Stimulated activated CD4-positive, alpha-beta T cell treated with anti-CD3 and anti-CD28 coated beads, TNF-alpha, amount 100 ng/mL, for 48 hours (primary cell): ENCODE measurements at places on chromosomes 11 and 22.

- no peak for DNase-seq
Measured at GRCh38 chr11:116960930-116961329, 123.5 kb upstream of the APOA1 start.

DNA sequence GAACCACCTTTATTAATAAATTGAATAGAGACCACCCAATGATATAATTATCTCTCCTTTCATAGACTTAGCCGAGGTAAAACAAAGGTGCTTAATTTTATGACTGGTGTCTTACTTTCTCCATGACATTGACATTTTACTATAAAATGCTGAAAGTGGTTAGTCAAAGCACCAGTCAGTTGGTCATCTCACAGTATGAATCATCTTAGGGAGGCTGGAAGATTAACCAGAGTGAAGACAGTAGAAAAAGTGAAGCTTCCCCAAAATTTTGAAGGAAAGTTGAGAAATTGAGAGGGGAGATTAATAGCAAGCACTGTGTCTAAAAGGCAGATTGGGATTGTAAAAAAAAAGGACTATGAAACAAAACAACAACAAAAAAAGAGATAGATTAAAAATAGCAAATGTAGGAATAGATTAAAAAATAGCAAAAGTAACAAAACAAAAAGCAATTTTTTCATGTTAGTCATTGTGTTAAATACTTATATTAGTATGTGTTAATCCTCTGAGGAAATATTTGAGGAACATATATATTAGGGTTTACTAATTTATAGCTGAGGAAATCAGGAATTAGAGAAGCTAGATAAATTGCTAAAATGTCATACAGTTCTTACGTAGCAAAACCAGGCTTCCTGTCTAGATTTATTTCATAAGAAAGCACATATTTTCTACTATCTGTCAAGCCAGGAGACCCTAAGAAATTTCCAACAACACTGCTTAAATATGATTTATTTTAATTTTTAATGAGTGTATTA is 557.3 kb upstream of the ANO5 start:
- no peak for DNase-seq

GRCh38 chr11:112185883-112186282 is 10.6 kb downstream of the BCO2 start:
- DNase-seq, result no peak

DNA sequence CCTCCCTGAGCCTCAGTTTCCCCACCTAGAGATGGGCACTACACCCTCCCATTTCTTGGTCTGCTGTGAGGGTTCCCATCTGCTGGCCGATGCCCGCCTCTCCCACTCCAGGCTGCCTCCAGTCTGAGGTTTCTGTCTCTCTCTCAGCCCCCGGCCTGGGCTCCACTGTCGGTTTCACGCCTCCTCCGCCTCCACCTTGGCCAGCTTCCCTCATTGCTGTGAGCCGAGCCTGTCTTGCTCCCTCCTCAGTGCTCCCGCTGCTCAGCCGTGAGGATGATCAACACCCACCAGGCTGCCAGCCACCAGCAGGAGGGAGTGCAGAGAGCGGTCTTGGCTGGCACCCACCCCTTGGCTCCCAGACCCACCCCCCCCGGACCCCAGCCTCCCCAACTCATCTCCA is 61.0 kb downstream of the CYTH4 start:
- DNase-seq, result no peak

- no peak for DNase-seq
Measured at GRCh38 chr11:17898782-17899181, 114.1 kb downstream of the SERGEF start.

- DNase-seq, result no peak
Measured at GRCh38 chr11:113596658-113597057, 109.5 kb downstream of the TMPRSS5 start.

- DNase-seq, result no peak
Measured at GRCh38 chr22:50396751-50397370, 53.7 kb downstream of the PPP6R2 start.

- no peak for DNase-seq
Measured at GRCh38 chr22:39427751-39428596, 28.4 kb downstream of the TAB1 start.

GRCh38 chr11:27228232-27228905 is 134.6 kb downstream of the CCDC34 start:
- no peak for DNase-seq

DNA sequence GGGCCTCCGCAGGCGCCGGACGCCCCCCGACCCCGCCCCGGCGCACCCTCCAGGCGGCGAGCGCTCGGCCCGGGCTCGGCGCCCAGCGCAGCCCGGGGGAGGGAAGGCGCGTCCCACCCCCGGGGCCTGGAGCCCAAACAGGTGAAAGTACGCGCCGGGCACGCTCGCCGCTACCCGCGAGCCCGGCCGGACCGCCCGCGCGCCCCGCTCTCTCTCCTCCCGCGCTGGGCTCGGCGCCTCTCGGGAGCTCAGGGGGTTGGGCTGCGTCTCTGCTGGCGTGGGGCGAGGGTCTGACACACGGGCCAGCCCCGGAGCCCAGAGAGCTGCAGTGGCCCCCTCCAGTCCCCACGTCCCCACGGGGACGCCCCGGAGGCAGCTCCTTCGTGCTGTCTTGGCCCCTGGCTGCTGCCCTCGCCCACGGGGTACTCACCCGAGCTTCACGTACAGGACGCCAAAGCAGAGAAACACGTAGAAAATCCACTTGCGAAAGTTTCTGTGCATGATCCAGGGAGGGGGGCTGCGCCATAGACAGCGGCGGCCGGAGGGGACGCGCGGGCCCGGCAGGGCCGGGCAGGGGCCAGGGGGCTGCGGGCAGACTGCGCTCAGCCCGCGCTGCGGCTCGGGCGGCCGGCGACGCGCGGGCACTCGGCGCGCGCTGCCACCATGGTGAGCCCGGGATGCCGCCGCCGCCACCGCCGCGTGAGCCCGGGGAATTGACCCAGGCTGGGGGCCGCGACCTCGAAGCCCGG is 534 bp downstream of the WNT7B start:
- no peak for DNase-seq
